ENCODE measurements at places on chromosomes 12 and 14.

GRCh38 chr14:89672636-89673511 is 255.8 kb upstream of the FOXN3 start:
- DNase-seq, result no peak

DNA sequence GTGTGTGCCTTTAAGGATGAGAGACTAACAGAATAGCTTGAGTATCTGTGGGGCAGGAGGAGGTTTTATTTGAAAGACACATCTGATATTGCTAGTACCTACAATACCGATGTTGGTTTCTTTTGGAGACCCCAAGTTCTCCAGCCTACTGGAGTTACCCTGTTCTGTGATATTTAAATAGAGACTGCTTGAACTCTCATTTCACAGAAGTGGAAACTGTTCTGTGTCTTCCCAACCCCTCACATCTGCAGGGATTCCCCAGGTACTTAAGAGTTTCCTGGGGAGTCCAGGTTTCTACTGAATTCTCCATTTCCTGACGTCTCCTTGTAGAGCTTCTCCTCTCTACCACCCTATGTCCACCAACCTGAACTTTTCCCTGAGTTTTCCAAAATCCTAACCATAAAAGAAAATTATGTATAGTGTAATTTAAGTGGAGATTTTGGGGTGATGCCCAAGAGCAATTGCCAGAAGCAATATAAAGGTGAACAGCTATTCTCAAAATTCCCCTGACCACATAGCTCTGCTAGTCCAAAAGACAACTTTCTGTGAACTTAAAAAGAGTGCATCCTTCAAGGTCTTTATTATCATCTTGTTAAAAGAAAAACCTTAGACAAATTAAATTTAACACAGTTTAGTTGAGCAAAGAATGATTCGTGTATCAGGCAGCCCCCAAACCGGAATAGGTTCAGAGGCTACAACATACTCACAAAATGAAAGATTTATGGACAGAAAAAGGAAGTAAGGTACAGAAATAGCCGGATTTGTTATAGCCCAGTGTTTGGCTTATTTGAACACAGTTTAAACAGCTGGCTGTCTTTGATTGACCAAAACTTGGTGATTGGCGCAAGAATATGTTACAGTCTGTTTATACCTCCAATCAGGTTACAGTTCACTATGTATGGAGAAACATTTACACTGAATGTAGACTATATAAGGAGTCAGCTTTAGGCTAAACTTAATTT is 373.4 kb downstream of the NUAK1 start:
- DNase-seq, result no peak

- no peak for DNase-seq
Measured at GRCh38 chr12:81261508-81262207, 183.8 kb downstream of the ACSS3 start.

DNA sequence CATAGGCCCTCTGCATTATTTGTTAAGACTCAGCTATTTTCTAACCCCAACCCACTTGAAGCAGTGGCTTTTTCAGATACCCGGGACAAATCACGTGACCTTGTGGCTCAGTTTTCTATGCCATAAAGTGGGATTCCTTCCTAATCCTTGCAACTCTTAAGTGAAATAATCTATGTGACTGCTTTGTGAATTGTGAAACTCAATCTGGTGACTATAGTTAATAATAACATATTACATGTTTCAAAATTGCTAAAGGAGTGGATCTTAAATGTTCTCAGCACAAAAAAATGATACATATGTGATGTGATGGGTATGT is 17.3 kb downstream of the EML1 start:
- no peak for DNase-seq

DNA sequence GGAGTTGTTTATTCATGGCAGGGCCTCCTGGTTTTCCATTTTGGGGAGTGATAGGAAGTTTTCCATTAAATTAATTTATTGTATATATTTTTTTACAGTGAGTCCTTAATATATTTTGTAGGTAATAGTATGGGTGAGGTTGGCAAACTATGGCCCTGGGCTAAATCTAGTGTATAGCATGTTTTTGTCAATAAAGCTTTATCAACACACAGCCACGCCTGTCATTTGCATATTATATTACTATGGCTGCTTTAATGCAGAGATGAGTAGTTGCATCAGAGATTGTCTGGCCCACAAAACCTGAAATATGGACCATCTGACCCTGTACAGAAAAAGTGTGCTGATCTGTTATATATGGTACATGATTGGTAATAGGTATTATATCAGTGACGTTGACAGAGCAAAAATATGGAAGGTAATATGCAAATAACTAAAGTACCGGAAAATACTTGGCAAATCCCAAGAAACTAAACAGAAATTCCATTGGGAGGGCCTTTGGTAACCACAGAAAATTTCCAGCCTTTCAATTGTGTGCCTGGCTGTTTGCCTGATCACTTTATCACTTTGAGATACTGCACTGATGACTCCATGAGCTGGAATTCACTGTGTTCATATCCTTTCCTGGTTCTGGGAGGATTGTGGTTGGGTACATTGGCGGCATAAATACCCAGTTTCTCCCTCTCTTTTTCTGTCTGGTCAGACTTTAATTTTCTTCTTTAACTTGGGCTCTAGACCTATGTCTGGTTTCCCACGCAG is 61.7 kb upstream of the RFLNA start:
- DNase-seq, result peak; percentile 92

GRCh38 chr12:63994704-63995103 is 150.2 kb downstream of the SRGAP1 start:
- peak; percentile 50 for DNase-seq

DNA sequence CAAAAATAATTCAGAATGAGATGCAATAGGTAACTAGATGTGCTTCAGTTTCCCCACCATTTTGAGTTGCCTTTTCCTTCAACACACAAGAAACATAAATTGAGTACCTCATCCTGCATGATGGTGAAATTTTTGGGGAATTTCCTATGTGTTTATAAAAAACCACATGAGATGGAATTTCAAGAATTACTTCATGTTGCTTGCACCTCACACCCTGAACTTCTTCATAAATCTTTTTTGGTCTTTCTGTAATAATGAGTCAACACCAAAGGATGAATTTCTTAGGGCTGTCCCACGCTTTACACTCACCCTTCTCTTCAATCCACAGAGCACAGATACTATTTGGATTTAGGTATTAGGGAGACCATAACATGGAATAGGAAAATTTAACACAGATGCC is 22.6 kb upstream of the LUM start:
- peak; percentile 70 for DNase-seq

GRCh38 chr12:79534029-79534867 is 156.5 kb downstream of the PAWR start:
- DNase-seq, result no peak

DNA sequence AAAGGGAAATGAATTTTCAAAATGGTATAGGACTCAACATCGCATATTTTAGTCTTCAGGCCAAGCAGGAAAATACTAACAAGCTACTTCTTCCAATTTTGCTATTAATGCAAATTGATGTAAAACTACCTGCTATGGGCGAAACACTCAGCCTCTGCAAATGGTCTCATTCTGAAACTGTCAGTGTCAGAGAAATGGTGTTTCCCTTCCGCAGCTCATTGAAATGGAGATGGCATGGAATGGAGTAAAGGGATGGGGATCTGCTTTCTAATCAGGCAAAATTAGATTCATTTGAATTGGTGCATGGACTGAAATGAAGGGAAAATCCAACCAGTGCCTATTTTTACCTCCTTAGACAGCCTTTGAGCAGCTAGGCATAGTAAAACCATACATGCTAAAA is 80.4 kb upstream of the EEA1 start:
- DNase-seq, result no peak

DNA sequence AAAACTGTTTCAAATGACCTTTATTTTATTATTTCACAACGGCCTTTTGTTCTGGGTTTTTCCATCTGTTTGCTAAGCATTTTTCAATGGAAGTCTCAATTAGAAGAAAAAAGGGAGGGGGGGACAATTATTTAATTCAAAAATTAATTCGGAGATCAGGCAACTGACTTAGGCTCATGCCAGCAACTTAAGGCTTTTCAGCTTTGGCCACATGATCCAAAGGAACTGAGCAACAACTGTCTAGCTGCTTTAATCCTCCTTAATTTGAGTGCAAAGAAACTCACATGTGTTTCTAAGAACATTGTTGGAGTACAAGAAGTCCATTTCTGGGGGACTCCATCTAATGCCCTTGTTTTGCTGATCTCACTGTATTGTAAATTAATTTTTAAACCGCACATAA is 188.0 kb downstream of the EXOC5 start:
- no peak for DNase-seq

DNA sequence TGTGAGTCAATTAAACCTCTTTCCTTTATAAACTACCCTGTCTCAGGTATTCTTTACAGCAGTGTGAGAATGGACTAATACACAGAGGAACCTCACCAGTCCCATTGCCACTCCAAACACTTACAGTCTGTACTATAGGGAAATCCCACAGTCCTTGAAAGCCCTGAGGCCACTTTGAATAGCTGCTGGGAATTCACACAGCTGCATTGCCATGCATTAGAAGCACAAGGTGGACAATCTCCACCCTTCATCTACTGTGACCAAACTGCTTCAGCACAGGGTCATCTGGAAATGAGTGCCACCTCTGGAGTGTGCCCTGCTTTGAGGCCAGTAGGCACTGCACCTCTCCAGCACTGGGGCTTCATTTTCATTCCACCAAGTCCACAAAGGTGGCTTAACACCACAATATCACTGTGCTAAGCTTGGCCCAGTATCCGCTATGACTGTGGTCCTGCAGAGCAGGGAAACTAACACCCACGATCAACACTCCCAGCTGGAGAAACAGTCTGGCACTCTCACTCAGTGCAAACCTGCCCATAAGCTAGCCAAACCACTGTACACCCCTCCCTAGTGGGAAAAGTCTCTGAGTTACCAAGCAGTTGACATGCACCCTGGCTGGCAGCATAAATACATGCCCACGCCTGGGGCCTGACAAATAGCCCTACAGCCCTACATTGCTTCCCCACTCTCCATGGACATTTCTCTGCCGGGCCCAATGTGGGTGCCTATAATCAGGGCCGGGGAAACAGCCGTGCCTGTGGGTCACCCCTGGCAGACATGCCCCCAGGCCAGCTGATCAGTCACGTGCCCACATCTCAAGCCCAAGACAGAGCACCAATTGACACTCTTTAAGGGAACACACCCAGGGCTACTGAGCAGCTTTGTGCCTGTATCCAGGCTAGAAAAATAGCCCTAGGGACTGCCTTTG is 294.3 kb upstream of the MGAT4C start:
- no peak for DNase-seq

DNA sequence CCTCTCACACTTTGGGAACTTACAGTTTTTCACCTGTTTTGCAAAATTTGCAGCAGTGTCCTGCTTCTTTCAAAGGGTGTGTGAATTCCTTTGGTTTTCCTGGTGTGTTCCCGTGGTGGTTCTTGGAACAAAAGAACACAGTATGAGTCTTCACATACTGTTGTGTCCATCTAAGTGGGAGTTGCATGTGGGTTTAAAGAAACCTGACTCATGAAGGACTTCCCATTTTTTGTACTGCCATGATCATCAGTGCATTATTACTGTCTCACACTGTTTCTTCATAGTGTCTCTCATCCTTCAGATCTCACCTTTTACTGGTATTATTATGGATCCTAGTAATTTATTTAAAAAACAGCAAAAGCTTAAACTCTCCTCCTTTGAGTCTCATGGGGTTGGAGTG is 3.8 kb upstream of the GZMH start:
- DNase-seq, result no peak

- DNase-seq, result no peak
Measured at GRCh38 chr12:73863546-73863945, 674.1 kb upstream of the ATXN7L3B start.

DNA sequence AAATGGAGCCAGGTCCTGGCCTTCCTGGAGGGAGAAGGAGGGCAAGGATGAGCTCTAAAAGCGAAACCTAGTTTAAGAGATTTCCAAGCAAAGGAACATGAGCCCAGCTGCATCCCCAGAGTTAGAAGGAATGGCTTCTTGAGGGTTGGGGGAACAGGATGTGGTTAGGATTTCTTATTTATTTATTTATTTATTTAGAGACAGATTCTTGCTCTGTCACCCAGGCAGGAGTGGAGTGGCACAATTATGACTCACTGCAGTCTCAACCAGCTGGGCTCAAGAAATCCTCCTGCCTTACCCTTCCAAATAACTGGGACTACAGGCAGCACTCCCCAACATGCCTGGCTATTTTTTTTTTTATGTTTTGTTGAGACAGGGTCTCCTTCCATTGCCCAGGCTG is 25.3 kb upstream of the TMEM106C start:
- peak; percentile 49 for DNase-seq

GRCh38 chr12:61563665-61564450 is 696.3 kb upstream of the USP15 start:
- no peak for DNase-seq

- no peak for DNase-seq
Measured at GRCh38 chr12:131058700-131059099, 105.0 kb downstream of the ADGRD1 start.

DNA sequence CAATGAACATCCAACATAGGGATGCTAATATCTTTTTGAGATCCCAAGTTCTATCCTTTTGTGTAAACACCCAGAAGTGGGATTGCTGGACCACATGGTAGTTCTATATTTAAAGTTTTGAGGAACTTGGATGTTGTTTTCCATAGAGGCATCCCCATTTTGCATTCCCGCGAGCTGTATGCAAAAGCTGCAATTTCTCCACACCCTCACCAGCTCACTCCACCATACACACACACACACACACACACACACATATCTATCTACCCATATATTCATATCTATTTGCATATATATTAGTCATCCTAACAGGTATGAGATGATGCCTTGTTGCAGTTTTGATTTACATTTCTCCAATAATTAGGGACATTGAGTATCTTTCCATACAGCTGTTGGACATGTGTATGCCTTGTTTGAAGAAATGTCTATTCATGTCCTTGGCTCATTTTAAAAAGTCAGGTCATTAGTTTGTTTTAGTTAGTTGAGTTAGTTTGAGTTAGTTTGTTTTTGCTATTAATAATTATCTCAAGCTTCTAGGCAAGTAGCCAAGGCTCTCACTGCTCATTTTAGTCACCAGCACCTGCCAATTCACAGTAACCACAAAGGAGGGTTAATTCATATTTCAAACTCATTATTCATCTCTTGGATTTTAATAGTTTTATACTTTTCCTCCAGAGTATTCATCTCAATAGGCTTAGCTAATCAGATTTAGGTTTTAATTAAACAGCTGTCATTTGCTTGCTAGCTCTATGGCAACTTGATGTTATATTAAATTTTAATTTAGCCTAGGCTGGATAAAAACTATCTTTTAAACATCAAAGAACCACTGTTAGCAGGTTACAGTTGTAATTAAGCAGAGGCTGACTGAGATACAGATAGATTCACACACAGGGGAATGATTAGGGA is 1435.9 kb upstream of the TMEM132C start:
- no peak for DNase-seq

- DNase-seq, result no peak
Measured at GRCh38 chr12:56831936-56832335, 68.8 kb downstream of the HSD17B6 start.

DNA sequence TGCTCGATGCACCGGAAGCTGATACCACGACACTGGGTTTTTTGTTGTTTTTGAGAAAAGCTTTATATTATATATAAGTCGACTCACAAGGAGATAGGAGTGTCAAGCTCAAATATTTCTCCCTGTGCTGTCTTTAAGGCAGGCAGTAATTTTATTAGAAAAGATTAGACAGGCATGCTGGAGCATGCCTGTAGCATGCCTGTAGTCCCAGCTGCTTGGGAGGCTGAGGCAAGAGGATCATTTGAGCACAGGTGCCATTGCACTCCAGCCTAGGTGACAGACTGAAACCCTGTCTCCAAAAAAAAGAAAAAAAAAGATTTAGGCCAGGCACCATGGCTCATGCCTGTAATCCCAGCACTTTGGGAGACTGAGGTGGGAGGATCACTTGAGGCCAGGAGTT is 51.8 kb downstream of the GNS start:
- no peak for DNase-seq

GRCh38 chr12:52208424-52209165 is 16.8 kb upstream of the KRT80 start:
- no peak for DNase-seq

- no peak for DNase-seq
Measured at GRCh38 chr14:22887990-22888378, 5.0 kb downstream of the REM2 start.
